ENCODE measurements at places on chromosomes 6 and 20. TPM values are rescaled to one million over a fixed set of nuclear protein-coding genes. Genes with fewer than 3 reads are reported as not detected.
A peak's percentile ranks its signal among the peaks of the same experiment; 100 is the strongest.

DNA sequence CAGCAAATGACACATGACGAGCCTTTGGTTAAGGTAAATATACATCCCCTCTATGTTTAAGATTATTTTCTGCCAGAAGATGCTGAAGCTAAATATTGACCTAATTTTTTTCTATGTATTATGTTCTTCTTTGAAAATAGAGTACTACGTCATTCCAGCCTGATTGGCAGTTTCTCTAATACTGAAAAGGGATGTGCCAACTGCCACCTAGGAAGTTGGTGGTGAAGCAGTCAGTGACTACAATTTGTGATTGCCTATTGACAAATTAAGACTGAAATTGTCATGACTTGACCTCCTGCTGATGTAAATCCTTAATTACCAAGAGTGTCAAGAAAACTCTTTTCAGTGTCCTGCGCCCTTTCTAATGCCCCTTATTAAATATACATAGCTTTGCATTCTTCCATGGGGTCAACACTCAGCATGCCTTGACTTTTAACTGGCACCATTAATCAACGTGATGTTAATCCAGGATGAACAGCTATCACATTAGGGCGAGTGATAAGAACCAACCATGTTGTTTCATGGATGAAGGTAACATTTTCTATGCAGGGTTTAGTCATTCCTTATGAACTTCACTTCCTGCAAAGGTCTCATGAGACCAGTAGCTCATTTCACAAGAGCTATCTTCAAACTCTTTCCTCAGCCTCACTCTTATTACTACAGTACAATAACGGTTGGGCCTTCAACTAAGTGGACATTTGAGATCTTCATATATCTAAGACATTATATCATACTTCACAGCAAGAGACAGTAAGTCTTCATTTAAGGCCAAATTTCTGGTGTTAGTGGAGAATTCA, 22.5 kb upstream of the SGK1 start:
- no peak for DNase-seq

The SEL1L2 gene
- total RNA-seq = not detected

DNA sequence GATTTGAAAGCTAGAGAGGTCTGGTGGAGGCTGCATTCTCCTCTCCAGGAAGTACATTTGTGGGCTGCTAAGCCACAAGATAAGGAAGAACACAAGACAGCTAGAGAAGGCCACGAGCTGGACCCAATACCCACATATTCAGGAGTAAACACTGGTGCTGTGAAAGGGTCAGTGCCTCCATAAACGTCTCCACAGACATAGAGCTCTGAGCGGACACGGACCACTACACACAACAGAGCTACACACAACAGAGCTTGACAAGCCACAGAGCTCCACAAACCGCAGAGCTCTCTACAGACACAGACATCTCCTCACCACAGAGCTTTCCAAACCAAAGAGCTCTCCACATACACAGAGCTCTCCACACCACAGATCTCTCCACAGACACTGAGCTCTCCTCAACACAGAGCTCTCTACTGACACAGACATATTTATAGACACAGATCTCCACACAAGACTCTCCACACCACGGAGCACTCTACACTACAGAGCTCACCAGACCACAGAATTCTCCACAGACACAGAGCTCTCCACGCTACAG, 51.9 kb downstream of the ERMARD start:
- DNase-seq = no peak

DNA sequence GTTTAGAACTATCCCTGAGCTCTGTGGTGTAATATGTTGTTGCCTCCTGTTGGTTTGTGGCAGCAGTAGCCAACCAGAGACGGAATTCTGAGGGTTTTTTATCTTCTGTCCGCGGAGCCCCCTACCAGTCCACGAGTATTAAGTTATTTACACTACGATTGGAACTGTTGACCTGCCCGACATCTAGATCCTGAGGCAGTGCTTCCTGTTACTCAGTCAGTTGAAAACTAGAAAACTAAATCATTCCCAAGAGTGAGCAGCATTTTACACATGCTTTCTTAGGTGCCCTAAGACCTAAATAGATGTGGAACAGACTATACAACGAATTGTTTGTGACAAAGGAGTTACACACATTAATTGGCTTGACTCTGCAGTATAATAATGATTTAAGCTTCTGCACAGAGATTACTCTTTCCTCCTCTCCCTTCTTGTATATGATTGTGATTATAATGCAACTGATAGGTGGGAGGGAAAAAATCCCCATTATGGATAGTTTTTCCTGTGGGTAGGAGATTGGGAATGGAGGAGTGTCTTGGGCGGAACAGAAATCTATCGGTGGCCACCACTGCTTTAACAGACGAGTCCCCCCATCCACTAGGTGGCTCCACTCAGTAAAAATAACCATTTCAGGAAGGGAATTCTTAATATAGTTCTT, 1.7 kb downstream of the LOC128125822 start:
- DNase-seq = peak; percentile 71

DNA sequence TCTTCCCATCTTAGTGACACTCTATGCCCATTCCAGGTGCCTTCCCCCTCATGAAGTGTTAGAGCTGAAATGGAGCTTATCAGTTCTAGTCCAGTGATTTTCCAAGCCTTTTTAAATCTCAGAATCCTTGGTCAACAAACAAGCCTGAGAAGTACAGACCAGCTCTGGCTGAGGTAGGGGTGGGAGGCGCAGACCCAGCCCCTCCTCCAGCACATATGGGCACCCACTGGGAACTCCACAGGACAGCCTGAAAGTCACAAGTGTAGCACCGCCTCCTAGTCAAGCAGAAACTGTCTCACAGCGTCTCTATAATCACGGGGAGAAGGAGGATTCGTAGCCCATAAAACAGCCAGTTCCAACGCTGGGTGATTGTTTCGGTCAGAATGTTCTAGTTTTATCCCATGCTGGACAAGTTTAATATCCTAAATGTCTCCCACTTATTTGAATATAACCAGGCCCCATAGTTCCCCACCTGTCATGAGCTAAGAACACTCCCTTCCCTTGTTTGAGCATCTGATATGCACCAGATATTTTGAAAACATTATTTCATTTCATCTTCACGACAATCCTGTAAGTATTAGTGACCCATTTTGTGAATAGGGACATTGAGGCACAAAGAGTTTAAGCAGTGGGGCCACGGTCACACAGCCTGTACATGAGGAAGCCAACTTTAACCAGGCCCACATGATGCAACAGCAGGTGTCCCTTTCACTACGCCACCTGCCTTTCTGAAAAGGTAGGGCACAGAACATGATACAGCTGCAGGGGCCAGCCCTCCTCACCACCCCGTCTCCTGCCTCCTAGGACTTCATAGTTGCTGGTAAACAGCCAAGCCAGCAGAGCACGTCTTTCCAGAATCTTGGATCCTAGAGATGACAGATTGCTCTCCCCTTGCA, 40.1 kb downstream of the TRAF3IP2 start:
- DNase-seq = no peak

The ESR1 gene
- 0.23 TPM for total RNA-seq

DNA sequence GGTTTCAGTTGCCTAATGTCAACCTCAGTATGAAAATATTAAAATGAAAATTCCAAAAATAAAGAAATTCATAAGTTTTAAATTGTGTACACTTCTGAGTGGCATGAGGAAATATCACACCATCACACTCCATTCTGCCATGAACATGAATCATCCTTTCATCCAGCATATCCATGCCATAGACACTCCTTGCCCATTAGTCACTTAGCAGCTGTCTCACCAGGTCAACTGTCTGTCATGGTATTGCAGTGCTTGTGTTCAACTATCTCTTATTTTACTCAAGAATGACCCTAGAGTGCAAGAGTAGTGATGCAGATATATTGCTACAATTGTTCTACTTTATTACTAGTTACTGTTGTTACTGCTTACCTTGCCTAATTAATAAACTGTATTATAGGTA, 712.4 kb downstream of the EPHA7 start:
- peak; percentile 98 for DNase-seq

DNA sequence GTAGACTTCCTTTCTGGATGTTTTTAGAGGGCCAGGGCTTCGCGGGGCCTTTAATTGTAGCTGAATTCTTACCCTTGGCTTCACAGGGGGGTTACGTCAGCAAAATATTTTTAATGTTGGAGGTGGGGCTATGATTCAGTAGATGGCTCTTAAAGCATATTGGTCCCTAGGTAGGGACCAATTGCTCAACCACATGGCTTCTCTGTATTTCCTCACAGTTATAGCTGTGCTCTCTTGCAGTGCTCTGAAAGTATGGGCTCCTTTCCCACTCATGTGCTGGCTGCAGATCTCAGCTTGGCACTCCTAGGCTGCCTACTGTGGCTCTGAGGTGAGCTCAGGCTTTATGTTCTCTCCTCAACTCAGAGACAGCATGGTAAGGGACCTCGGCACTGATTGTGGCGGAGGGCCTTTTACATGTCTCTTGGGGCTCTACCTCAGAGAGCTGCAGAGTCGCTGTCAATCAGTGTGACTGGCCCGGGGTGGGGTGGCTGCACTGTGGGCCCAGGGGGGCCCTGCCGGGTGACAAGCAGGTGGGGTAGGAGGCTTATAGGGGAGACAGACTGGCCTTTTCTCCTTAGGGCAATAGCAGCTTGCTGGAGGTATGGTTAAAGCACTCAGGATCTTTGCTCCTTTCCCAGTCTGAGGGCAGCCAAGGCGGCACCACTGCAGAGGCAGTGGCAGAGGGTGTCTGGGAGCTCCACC, 318.0 kb downstream of the DOK5 start:
- DNase-seq = no peak

- no peak for DNase-seq
These were observed 190.3 kb downstream of the RNF144B start for GRCh38 chr6:18577491-18577890.

The E2F3 gene
- total RNA-seq = 7.1 TPM

The CALHM5 gene
- 5.1 TPM for total RNA-seq

The VWA7 gene
- not detected for total RNA-seq

DNA sequence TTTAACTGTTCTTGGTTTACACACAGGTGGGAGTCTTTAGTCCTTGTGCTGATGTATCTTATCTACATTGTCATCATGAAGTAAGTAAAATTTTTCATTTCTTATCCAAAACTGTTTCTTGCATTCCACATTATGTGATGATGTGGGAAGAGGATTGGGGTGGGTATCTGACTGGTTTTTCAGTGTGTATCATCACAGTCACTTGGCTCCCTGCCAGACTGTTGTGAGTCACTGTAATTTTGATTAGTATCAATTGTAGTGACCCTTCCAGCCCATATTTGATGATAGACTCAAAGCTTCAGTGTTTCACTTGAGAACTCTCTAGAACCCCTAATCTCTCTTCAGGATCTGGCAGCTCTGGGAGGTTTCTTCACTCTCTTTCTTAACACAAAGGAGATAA, 84.5 kb upstream of the RIN2 start:
- peak; percentile 28 for DNase-seq

The IRF4 gene
- total RNA-seq = not detected

The SIRPD gene
- total RNA-seq = not detected

GRCh38 chr6:113739041-113739655, 118.0 kb upstream of the MARCKS start:
- peak; percentile 59 for DNase-seq

GRCh38 chr6:9335431-9335830, 900.1 kb upstream of the SLC35B3 start:
- DNase-seq = no peak

DNA sequence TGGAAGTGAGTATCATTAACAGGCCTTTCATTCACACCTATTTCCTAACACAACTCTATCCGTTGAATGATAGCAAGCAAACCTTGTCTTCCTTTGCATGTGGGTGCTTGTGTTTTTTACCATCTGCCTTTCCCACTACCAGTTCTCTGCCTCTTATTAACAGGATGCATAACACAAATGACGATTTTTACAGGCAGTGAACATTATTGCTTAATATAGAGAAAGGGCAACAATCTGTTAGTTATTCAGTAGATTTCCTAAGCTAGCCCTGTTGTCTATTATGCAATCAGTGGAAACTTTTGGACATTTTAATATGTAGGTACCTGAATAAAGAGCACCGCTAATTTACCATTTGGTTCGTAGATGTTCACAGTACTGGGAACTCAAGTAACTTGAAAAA, 348.8 kb upstream of the PLCB4 start:
- DNase-seq = no peak

The DEFB114 gene
- total RNA-seq = not detected

GRCh38 chr20:59004763-59005522, 2.1 kb downstream of the CTSZ start:
- no peak for DNase-seq
